KG1 (cell line): ENCODE measurements at places on chromosomes 1 and 21.

DNA sequence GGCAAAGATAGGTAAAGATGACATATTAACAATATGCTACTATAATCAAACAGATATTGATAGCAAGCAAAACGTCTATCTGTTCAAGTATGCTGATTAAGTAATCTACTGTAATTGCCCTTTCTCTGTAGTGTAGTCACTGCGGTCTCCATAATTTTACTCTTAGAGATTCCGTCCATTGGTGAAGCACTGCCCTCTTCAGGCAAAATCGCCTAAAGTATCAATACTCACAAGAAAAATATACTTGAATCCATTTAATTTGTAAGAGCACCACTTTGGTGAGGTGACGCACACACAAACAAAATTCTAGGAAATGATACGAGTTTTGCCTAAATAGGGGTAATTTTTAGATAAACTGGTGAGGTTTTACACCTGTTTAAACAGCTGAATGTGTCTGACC, 434.6 kb upstream of the CHRM3 start:
- peak; percentile 63 for DNase-seq

- peak; percentile 60 for DNase-seq
Measured at GRCh38 chr1:117367046-117368025, at the start of gene MAN1A2. Gene MAN1A2 (plus strand): TSS chr1:117367449. CDS start chr1:117368184, 735 bp downstream.

DNA sequence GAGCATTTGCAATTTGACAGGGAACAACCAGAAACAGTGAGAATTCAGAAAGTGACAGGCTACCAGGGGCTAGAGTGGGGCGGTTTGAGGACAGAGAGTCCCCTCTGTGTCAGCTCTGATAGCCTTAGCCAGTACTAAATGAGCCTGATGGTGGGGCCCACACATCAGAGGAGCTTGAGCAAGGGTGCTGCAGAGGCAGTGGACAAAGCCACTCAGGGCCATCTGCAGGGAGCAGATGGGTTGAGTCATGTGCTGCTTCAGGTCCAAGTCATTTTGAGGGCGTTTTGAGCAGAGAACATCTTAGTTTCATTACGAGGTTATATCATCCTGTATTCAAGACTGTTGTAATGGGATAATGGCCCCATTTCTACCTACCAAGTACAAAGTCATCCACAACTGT, 7.7 kb downstream of the LRRC52 start:
- no peak for DNase-seq

DNA sequence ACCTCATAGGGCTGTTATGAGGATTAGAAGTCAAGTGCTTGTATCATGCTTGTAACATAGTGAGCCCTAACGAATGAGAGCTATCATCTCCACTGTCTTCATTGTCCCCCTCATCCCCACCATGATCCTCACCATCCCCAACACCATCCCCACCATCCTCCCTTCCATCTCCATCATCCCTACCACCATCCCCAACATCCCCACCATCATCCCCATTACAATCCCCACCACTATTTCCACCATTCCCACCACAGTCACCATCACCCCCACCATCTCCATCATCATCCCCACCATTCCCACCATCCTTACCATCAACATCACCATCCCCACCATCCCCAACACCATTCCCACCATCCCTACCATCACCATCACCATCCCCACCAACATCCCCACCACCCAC, 39.1 kb upstream of the PADI1 start:
- no peak for DNase-seq

GRCh38 chr1:62380181-62380580, 56.7 kb upstream of the USP1 start:
- no peak for DNase-seq

DNA sequence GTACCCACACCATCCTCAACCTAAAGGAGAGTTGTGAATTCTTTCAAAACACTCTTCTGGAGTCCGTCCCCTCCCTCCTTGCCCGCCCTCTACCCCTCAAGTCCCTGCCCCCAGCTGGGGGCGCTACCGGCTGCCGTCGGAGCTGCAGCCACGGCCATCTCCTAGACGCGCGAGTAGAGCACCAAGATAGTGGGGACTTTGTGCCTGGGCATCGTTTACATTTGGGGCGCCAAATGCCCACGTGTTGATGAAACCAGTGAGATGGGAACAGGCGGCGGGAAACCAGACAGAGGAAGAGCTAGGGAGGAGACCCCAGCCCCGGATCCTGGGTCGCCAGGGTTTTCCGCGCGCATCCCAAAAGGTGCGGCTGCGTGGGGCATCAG, 638 bp upstream of the OLIG2 start:
- no peak for DNase-seq

- no peak for DNase-seq
Measured at GRCh38 chr1:222233444-222234158, 314.3 kb downstream of the HHIPL2 start.
